ENCODE measurements at places on chromosomes 4 and X. TPM values are rescaled to one million over a fixed set of nuclear protein-coding genes. Genes with fewer than 3 reads are reported as not detected.

DNA sequence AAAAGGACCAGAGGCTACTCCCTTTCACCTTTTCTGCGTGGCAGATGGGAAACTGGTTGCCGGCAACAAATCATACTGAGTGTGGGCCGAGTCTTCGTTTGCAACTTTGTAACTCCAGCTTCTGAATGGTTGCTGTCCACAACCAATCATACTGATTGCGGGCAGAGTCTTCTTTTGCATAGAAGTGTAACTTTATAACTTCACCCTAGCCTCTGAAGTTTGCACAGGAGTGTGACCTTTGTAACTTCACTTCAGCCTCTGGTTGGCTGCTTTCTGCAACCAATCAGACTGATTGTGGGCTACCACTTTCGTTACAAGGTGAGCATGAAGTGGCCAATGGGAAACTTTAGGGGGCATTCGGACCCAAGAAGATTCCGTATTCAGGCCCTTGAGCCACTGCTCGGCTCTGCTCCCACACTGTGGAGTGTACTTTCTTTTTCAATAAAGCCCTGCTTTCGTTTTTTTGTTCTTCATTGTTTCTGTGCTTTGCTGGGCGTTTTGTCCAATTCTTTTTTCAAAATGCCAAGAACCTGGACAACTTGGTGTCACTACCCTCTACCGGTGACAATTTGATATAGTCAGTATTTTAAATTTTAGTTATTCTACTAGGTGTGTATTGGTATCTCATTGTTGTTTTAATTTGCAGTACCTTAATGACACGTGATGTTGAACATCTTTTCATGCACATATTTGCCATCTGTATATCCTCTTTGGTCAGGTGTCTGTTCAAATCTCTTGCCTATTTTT is 9.0 kb upstream of the PAGE5 start:
- DNase-seq = no peak

Gene JADE3
- total RNA-seq = 8.5 TPM

DNA sequence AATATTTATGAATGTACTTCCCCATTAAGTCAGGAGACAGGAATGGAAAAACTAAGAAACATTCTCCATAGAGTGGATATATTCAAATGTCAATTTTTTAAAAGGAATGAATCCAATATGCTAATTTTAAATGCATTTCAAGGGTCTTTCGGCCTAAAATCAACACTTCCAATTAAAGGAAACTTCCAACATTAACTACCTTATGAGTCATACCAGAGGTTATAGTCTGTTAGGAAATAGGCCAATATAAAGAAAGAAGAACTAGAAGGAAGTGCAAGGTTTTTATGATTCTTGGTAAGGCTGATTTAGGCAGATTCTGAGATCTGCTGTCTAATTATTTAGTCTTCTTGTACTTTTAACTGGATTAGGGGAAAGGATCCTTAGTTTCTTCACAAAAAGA is 260.1 kb upstream of the EDNRA start:
- DNase-seq = no peak

DNA sequence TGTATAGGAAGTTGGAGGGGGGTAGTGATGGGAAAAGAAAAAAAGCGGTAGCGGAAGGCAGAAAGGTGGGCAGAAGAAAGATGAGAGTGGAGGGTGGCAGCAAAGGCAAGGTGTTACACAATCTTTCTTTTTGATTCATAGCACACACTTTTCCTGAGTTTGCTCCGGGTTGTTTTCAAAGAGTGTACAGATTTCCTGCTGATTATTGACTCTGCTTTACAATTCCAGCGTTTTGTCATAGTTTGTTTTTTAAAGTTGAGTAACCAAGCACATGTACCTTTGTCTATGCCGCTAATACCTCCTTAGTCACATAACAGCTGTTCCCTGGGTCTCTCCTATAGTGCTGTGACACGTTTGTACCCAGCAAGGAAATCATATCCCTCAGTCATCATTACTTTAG is 50.3 kb downstream of the AGA start:
- no peak for DNase-seq

DNA sequence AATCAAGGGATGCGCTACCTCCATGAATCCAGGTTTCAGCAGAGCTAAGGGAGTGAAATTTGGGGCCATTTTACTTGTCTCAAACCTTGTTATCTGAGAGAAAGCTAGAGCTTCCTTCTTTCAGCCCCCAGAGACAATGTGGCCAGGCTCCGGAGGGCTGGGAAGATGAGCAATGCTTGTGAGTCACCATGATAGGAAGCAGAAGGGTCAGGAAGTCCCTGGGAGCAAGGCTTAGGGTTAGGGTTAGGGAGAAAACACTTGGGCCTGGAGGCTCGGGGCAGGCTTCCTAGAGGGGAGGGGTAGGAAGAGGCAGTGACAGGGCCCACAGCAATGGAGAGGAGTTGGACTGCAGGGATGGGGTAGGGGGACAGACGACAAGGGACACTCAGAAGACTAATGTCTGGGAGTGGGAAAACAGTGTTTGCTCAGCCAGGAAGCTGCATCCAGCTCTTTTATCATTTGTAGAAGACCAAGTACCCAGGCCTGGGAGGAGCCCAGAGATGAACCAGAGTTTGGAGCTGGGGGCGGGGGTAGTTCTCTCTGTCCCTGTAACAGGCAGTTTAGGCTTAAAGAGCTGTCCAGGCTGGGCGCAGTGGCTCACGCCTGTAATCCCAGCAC is 16.4 kb upstream of the PORCN start:
- DNase-seq = no peak

DNA sequence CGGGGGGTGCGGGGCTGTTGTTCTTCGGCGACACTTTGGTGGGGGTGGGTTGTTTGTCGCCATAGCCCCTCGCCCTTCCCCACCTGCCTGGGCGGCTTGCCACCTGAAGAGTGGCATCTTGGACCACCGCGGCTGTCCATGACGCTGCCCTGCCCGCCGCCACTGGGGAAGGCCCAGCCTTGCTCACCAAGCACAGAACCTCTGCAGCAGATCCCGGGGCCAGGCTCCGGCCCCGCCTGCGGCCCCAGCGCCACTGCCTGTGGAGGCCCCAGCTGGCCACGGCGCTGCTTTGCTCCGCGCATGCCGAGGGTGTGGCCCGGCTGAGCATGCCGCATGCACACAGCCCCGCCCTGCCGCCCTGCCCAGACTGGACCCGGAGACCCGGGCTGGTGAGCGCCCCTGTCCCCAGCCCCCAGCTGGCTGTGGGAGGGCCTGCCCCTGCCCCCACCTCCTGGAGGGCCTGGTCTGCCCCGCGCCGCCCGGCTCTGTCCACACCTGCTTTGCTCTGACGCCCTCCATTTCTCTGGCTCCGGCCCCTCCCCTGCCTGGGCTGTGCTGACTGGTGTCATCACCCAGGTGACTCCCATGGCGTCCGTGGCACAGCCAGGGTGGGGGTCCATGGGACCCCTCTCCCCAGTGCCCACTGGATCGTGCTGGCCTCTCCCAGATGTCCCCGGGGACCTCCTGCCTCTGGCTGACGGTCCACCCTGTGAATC is 5.3 kb downstream of the NAT8L start:
- peak; percentile 44 for DNase-seq

Gene RBM46
- not detected for total RNA-seq

Gene PGRMC2
- 55.5 TPM for total RNA-seq

Gene NEXMIF
- total RNA-seq = 0.74 TPM

DNA sequence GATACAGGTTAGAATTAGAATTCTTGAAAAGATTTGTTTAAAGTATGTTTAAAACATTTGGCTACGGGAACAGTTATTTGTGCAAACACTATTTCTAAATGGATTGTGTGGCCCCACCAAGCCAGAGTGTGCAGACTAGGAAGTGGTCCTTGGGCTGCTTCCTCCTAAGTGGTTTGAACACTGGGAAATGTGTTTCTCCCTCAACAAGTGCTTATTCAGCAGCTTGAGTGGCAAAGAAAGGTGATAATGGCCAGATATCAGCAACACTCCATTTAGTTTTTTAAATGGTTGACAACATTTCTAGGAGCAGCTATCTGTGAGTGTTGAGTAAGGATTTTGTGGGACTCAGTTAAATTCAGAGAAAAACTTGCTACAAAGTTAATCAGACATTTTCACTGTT is 141.4 kb upstream of the LNX1 start:
- DNase-seq = no peak

DNA sequence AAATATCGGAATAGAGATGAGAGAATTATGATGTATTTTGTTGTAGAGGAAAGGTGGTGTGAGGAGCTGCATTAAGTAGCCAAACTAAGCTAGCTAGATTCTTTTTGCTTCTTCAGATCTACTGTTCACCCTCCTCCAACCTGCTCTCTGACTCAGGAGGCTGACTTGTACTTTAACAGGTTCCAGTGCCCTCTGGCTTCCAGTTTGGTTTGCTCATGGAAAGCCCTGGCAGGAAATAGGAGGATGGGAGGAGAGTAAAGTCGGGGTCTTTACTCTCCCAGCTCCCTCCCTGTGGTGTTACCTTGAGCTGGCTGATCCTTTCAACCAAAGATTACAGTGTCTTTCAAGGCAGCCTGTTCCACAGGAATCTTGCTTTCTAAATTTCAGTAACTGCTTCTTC is 277.0 kb upstream of the EDA2R start:
- DNase-seq = no peak

- DNase-seq = no peak
Observed at GRCh38 chr4:17515445-17516407, 761 bp downstream of the CLRN2 start.

DNA sequence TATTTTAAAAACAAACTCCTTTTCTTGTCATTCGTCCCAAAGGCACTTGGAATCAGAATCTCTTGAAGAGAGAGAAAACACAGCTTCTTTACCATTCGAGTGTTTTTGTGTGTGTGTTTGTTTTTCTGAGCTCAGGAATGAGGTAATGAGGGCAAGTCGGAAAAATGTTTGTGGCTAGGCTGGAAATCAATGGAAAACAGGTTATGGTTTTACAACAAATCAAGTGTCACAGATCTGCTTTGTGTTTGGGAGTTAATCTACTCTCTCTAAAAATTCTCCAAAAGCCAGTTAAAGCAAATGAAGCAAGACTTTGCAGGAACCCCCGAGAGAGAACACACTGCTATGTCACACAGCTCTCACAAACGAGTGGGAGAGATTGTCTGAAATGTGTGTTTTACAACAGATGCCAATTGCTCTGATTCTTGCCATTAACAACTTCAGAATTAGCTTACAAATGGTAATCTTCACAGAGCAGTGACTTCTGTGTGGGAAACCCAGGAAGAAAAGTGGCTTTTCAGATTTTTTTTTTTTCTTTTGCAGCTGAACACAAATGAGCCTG is 264.1 kb downstream of the CBLL2 start:
- no peak for DNase-seq

- peak; percentile 54 for DNase-seq
Observed at GRCh38 chrX:150365990-150366911, 3.1 kb downstream of the MAMLD1 start.

DNA sequence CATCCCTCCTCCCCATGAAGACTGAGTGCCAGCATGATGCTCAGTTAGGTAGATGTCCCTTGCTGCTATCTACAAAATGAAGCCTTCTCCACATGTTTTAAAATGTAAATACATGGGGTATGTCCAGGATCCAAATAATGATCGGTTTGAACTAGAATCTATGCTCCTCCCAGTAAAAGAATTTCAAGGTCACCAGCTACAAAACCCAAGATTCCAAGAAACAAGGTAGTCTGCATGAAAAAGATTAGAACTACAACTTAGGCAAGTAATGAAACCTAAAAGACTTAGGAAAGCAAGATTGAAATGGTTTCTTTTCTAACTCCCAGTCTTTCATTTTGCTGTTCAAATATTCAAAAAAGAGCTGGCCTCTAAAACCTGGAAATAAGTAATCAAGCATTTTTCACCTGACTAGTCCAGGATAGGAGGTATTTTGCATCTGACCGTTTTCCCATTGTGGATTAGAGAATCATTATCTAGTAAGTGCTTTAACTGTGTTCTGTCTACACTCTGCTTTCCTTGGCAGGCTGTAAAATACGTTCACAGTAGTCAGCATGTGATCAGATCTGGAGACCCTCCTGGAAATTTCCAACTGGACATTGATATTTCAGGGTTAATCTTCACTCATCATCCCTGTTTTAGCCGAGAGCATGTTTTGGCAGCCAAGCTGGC is 57.4 kb downstream of the CC2D2A start:
- DNase-seq = no peak

GRCh38 chr4:155510771-155511170 is 134.0 kb upstream of the MAP9 start:
- no peak for DNase-seq

DNA sequence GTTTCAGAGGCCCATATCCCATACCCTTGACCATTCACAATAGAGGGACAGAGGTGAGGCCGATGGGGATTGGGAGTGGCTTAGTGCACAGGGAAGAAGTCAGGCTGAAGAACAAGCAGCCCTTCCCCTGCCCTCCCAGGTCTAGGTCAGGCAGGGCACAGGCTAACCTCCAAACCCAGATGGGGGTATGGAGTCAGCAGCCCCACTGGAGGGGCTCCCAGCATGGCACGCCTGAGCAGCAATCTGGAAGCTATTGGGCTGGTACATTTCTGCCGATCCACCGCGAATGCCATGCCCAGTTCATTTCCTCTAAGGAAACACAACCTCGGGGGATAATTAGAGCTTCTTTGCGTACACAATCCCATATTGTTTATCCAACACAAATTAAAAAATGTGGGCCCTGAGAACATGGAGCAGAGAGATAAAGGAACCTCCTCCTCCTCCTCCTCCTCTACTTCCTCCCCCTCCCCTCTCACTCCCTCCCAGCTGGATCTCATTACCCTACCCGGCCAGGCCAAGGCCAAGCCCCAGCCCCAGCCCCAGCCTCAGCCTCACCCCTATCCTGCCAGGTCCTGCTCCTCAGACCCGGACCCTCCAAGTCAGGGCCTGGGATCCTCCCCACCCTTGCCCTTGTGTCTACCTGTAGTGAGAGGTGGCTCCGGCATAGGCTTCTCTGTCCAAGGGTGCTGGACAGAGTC is 83.0 kb downstream of the PJA1 start:
- DNase-seq = no peak

Gene RBM47
- 108 TPM for total RNA-seq

- DNase-seq = peak; percentile 78
Observed at GRCh38 chr4:76306882-76307659, 538 bp downstream of the STBD1 start.

GRCh38 chrX:42050345-42050744 is 127.0 kb upstream of the CASK start:
- DNase-seq = no peak

- DNase-seq = no peak
Observed at GRCh38 chr4:67380154-67380553, 165.1 kb downstream of the CENPC start.

DNA sequence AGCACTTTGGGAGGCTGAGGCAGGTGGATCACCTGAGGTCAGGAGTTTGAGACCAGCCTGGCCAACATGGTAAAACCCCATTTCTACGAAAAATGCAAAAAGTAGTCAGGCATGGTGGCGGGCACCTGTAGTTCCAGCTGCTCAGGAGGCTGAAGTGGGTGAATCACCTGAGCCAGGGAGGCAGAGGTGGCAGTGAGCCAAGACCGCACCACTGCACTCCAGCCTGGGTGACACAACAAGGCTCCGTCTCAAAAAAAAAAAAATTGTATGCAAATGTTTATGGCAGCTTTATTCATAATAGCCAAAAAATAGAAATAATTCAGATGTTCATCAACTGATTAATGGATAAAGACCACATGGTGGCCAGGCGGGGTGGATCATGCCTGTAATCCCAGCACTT is 9.8 kb upstream of the NOCT start:
- no peak for DNase-seq

- no peak for DNase-seq
Observed at GRCh38 chr4:76206222-76206942, 7.2 kb downstream of the SCARB2 start.

GRCh38 chr4:121177246-121178137 is 13.4 kb upstream of the TNIP3 start:
- no peak for DNase-seq

- no peak for DNase-seq
Observed at GRCh38 chrX:117376460-117376859, 740.1 kb downstream of the KLHL13 start.

Data from lower lobe of right lung (tissue), 2 donors.